ENCODE measurements at places on chromosomes 5 and 9.

DNA sequence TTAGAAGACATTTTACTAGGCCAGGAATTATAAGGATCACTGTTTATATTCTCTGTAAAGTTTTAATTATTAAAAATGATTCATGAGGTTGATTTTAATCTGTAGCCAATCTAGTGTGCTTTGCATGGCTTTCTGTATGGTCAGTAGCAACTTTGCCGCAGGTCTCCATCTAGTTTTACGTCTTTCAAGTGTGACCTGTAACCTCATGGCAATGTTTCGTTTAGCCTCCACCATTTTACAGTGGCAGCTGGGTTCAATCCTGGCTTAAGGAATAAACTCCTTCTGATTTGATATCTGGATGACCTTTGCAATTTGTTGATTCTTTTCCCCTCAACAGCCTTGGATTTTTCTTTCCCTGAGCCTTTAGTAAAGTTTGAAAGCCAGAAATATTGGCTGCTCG is 434.5 kb upstream of the CDH9 start:
- DNase-seq: no peak

DNA sequence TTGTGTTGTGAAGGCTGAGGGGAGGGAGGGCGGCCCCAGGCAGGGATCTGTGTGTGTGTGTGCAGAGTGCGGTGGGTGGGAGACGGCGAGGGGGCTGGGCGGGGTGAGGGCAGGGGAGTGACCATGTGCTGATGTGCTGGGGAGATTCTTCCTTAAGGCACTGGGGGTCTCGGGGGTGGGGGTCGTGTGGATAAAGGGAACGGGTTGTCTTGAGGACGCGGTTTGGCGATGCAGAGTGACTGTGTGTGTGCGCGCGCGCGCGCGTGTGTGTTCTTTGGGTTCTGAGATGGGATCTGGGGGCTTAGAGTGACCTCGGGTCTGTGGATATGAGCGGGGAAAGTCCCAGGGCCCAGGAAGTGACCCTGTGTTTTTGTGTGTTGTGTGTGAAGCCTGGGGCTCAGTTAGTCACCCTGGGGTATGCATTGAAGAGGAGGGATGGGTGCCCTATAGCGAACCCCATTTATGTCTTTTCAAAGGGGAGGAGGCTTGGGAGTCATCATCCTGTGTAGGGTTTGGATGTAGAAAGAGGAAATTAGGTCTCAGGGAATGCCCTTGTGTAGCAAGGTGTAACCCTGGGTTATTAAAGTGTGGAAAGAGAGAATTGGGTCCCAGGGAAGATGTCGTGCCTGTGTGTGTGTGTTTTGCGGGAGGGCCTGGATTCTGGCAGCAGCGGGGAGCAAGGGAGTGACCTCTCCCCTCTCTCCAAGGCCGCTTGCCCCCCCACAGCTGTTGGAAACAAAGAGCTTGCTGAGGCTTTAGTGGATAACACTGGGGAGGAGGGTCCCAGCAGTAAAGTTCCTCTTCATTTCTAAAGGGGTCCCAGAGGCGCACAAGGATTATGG is 1.4 kb downstream of the TMEFF1 start:
- DNase-seq: no peak

GRCh38 chr5:103434057-103434456 is 128.5 kb downstream of the NUDT12 start:
- no peak for DNase-seq

GRCh38 chr9:88198341-88198807 is 60.1 kb upstream of the SPATA31C2 start:
- DNase-seq: no peak

DNA sequence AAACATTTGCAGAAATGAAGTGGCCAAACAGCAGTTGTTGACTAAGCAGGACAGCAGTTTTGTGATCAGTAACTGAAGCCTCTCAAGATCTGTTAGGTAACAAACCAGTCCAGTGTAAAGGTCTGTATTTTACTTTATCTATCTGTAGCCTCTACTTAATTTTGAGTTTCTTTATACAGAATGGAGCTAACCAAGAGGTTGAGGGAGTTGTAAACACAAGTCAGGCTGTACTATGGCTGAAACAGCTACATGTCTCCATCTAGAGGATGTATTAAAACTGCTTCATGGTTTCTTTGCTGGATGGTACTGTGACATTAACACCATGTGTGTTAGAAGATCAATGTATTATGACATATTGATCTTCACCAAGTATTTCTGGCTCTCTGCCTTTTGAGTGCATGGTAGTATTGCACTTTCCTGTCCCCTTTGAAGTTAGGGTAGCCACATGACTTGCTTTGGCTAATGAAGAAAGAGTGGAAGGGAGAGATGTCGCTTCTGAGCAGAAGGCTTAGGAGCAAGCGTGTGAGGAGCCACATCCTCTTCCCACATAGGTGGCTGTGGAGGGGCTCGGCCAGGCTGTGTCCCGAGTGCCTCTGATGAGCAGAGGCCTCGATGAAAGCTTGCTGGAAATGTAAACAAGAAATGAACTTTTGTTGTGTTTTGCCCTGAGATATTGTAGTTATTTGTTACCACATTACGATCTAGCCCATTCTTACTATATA is 105.6 kb upstream of the PCA3 start:
- DNase-seq: no peak

DNA sequence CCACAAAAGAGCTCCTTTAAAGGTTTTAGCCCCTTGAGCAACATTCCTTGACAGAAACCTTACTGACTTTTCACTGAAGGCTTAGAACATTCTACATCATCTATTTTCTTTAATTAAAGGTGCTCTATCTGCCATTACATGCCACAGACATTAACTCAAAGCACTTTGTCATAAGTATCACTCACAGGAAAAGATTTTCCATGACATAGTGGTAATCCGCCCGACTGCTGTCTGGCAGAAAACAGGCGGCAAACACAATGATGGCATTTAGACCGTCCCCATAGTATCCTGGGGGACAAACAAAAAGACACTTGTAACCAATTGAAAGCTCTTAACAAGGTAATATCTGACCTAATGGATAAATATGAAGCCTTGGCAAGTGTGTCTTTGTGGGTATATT is 126.2 kb upstream of the PCA3 start:
- no peak for DNase-seq

GRCh38 chr5:72440207-72440638 is 67.0 kb downstream of the ZNF366 start:
- DNase-seq: no peak

GRCh38 chr9:135692410-135692809 is 6.9 kb downstream of the SOHLH1 start:
- no peak for DNase-seq

- no peak for DNase-seq
Observed at GRCh38 chr5:7930011-7930410, 61.1 kb downstream of the MTRR start.

DNA sequence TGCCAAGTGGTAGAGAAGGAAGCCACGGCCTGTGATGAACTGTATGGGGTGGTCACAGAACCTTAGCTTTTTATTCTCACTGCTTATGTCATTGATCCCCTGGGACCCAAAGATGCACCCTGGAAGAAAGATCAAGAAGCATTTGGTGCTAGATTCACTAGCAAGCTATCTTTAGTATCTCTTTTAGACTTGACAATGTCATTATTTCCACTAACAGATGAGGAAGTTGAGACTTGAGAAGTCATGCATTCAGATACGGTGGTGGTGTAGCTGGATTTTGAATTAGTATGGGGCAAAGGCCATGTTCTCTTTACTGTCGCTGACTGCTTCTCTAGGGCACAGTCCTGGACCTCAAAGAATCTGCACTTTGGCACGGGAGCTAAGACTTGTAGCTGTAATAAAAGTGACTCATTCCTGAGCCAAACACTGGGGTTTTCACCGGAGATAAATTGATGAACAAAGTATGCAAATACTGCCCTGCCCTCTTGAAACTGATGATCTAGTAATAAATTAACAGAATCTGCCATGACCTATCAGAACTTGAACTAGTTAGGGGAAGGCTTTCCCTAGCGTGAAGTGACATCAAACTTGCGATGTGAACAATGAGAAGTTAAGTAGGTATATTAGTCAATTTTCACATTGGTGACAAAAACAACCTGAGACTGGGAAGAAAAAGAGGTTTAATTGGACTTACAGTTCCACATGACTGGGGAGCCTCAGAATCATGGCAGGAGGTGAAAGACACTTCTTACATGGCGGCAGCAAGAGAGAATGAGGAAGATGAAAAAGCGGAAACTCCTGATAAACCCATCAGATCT is 5.4 kb downstream of the GDA start:
- DNase-seq: no peak

- no peak for DNase-seq
Observed at GRCh38 chr9:8904771-8905515, 1105.4 kb upstream of the DMAC1 start.

DNA sequence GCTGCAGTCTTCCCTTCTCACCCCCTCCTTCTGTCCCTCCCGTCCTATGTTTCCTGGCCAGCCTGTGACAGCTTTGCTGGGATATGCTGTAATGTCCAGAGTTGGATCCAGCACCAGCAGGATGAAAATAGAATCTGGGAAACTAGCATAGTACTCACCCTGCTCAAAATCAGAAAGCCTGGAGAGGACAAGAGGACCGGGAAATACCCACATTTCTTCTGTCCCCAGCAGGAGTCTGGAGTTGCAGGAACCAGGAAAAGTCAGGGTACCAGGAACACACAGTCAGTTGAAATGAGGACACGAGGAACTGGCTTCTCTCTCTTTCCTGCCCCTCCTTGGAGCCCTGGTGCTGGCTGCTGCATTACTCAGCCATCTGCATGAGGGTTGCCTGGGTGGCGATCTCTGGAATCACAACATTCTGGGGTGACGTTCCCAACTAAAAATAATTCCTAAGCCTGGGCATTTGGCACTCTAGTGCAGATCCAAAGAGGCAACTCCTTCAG is 59.6 kb upstream of the NFIL3 start:
- DNase-seq: no peak

GRCh38 chr5:169703813-169704212 is 66.7 kb downstream of the DOCK2 start:
- DNase-seq: no peak

- no peak for DNase-seq
Observed at GRCh38 chr5:43774881-43775399, 172.0 kb downstream of the NNT start.

DNA sequence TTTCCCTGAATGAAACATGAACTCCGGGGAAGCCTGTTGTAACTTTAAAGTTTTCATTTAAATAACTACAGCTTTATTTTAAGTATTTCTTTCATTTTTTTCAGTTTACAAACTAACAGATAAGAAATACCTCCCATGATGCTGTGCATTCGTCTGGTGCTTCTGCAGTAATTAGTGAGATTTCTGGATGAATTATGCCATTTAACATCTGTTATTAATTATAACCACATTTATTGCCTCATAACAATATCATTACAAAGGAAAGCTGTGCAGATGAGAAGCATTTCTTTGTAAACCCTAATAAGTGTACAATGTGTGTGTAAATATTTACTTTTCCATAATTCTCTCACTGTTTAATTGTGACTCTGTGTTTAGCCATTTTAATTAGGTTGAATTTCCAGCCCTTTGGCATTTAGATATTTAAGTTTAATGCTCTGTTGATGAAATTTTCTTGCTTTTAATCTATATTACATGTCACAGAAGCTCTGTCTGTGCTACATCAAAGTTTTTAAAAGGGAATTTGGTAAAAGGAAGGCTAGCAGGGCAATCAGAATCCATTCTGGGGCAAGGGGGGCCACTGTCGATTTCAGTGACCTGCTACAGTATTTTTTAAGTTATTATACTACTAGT is 418.0 kb downstream of the SPATA31D1 start:
- DNase-seq: no peak

GRCh38 chr5:16740811-16741392 is 124.1 kb upstream of the RETREG1 start:
- DNase-seq: no peak

- DNase-seq: no peak
Observed at GRCh38 chr5:137441476-137441875, 57.6 kb downstream of the SPOCK1 start.
